ENCODE measurements at places on chromosomes 7 and 10. TPM values are rescaled to one million over a fixed set of nuclear protein-coding genes. Genes with fewer than 3 reads are reported as not detected.

- H3K27me3 ChIP-seq = no peaks in the 10 kb centered on the region
- H3K4me1 ChIP-seq = no peaks in the 10 kb centered on the region
- no peak for DNase-seq
- H3K27ac ChIP-seq = no peak overlapping the region
Observed at GRCh38 chr10:89946106-89946505, 244.7 kb downstream of the KIF20B start.

- no peak overlapping the region for H3K27ac ChIP-seq
- no peak for DNase-seq
- H3K27me3 ChIP-seq = peaks cover 44% of the 10 kb centered on the region
Observed at GRCh38 chr10:79605308-79605707, 5.4 kb upstream of the SFTPA1 start.

- H3K27me3 ChIP-seq = peaks cover 3% of the 10 kb centered on the region
- H3K4me1 ChIP-seq = no peaks in the 10 kb centered on the region
- H3K36me3 ChIP-seq = no peaks in the 10 kb centered on the region
Observed at GRCh38 chr7:50156163-50156562, 63.1 kb upstream of the ZPBP start.

The PKD2L1 gene
- 0.38 TPM for total RNA-seq

The CYP26C1 gene
- 0.29 TPM for total RNA-seq

The VAX1 gene
- total RNA-seq = not detected

- no peaks in the 10 kb centered on the region for H3K36me3 ChIP-seq
- peak overlapping the region; percentile 48 for H3K4me3 ChIP-seq
- peaks cover 3% of the 10 kb centered on the region for H3K4me1 ChIP-seq
- H3K27me3 ChIP-seq = peaks cover 64% of the 10 kb centered on the region
Observed at GRCh38 chr10:132305654-132306342, 2.0 kb downstream of the STK32C start.

DNA sequence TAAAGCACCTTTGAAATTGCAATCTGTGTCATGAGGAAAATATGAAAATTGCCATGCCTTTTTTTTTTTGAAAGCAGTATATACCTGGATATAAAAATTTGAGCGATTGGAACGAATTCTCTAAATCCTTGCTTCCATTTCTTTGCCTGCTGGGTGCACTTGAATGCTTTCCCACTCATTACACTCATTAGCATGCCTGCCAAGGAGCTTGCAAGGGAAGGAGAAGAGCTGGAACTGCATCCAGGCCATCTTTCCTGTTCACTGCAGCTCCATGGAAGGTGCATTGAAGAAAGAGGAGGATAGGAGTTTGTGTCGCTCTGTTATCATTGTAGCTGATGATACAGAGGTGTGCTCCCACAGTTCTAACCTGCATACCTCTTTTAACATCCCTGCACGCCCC, 102.4 kb upstream of the GJD4 start:
- no peaks in the 10 kb centered on the region for H3K36me3 ChIP-seq
- peaks cover 18% of the 10 kb centered on the region for H3K4me1 ChIP-seq
- no peak overlapping the region for H3K4me3 ChIP-seq
- no peak for DNase-seq

DNA sequence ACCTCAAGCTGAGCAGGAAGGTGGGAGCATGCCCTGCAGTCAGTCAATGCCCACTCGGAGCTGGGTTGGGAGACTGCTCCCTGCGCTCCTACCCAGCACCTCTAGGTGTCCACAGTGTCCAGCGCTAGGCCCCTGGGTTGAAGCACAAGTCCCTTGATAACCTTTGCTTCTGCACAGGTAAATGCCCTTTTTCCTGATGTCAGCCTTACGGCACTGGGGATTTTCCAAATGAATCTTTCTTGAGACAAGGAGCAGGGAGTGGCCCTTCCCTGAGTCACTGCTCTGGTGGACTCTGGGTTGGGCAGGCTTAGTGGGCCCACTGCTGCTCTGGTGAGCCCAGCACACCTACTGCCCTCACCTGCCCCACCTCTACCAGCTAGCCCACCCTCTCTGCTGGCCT, 61.9 kb upstream of the OPN4 start:
- peaks cover 3% of the 10 kb centered on the region for H3K4me1 ChIP-seq
- no peak for DNase-seq
- no peaks in the 10 kb centered on the region for H3K36me3 ChIP-seq

GRCh38 chr7:50351267-50351666, 46.8 kb downstream of the IKZF1 start:
- no peaks in the 10 kb centered on the region for H3K4me1 ChIP-seq
- H3K27ac ChIP-seq = no peak overlapping the region
- no peak overlapping the region for H3K4me3 ChIP-seq
- DNase-seq = no peak
- peaks cover 3% of the 10 kb centered on the region for H3K27me3 ChIP-seq

GRCh38 chr10:33334153-33334804, at the start of gene NRP1:
TSS of gene NRP1 (minus strand) at chr10:33334667. CDS start at chr10:33334382, 285 bp downstream.
- DNase-seq = no peak
- peak within 1 kb of the TSS; percentile 83 for H3K27ac ChIP-seq
- peaks cover 34% of the 10 kb centered on the region for H3K4me1 ChIP-seq
- H3K27me3 ChIP-seq = peaks cover 4% of the 10 kb centered on the region

GRCh38 chr10:26612151-26612915, 85.2 kb upstream of the PDSS1 start:
- no peak for DNase-seq
- H3K4me3 ChIP-seq = no peak overlapping the region
- no peak overlapping the region for H3K27ac ChIP-seq
- H3K36me3 ChIP-seq = no peaks in the 10 kb centered on the region
